ENCODE measurements at places on chromosomes 4 and X. TPM values are rescaled to one million over a fixed set of nuclear protein-coding genes. Genes with fewer than 3 reads are reported as not detected.

EVC2 gene
- total RNA-seq: 10.0 TPM

NCBP2L gene
- total RNA-seq: not detected

KCNE5 gene
- 0.81 TPM for total RNA-seq

PABPC1L2B gene
- total RNA-seq: not detected

WAS gene
- total RNA-seq: 5.5 TPM

POU3F4 gene
- not detected for total RNA-seq

GRCh38 chrX:30880058-30880457 lies 9.0 kb downstream of the TAB3 start:
- no peak for DNase-seq

DNA sequence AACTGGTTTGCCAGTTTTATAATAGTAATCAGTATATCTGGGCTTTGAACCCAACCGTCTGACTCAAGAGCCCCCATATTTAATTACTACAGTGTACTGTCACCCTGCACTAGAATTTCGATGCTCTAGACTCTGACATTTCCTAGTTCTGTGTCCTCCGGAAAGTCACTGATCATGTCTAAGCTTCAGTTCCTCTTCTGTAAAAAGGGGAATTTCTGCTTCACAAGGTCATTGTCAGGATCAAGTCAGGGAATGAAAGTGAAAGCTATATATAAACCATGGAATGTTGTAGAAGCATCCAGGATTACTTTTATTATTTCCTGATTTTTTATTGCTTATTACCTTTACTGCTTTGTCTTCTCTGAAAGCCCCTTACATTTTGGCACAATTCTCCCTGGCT lies 4.0 kb upstream of the KCNIP4 start:
- no peak for DNase-seq

DNA sequence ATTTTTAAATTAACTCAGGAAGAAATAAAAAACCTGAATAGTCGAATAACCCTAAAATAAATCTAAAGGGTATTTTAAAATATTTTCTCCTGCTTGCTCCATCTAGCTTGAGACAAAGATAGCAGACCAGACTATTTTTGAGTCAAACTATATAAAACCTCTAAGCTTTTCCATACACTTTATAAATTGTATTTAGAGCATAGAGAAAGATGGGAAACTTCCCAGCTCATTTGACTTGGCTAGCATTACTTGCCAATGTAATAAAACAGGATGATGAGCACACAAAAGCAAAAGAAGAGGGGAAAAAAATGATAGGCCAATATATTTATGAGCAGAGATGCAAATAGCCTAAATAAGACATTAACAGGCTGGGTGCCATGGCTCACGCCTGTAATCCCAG lies 117.1 kb downstream of the ANAPC4 start:
- no peak for DNase-seq

DNA sequence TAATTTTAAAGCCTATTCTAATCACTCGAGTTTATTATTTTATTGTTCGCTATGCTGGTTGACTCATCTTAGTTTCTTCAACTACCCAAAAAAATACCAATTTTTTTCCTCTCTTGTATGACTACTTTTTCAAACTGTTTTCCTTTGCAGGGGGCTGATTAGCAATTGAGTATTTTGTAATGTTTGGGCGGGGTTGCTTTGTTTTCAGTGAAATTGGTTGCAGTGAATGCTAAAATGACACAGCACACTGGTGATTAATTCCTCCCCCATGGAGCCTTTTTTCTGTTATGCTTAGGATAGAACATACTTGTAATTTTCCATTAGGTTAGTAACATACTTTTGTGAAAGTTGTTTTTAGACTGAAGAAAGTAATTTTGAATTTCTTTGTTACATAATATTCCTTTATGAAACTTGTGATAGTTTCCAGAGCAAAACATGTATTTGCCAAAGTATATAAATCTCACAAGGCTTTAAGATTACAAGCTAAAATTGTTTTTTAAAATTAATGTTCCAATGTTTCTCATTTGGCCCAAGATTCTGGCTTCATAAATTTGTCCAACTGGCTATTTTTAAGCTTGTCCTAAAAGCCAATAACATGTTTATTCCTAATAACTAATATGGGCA lies 120.4 kb downstream of the CHIC1 start:
- DNase-seq: no peak

DNA sequence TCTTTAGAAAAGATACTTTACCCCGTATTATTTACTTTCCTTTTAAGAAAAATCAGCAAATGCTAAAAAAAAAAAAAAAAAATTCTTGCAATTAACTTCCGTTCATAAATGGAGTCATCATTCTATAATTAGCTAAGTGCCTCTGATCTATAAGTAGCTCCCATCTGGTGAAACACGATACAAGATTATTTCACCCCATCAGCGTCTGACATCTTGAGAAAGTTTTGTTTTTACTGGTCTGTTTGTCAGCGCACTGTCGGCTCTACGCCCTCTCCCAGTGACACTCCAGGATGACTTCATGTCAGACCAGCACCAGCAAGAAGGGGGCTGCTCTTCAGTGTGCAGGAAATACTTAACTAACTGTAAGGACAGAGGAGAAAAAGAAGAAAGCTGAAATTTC lies 108.3 kb downstream of the AFAP1 start:
- DNase-seq: no peak

GRCh38 chr4:73679836-73680235 lies 59.6 kb upstream of the RASSF6 start:
- no peak for DNase-seq

DNA sequence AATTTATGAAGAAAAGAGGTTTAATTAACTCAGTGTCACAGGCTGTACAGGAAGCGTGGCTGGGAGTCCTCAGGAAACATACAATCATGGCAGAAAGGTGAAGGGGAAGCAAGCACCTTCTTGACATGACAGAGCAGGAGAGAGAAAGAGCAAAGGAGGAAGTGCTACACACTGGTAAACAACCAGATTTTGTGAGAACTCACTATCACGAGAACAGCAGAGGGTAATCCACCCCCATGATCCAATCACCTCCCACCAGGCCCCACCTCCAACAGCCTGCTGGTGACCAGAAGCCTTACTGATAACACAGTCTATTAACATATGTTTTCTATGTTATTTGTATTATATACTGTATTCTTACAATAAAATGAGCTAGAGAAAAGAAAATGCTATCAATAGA lies 254.8 kb downstream of the PCDH10 start:
- DNase-seq: no peak

- DNase-seq: no peak
Observed at GRCh38 chr4:173145131-173145530, 23.5 kb upstream of the GALNT7 start.

- DNase-seq: peak; percentile 83
Observed at GRCh38 chr4:40916880-40917279, 167.1 kb downstream of the NSUN7 start.

- DNase-seq: peak; percentile 58
Observed at GRCh38 chr4:36243355-36244256, 708 bp downstream of the ARAP2 start.

- DNase-seq: no peak
Observed at GRCh38 chr4:84962102-84962501, 4.4 kb downstream of the WDFY3 start.

DNA sequence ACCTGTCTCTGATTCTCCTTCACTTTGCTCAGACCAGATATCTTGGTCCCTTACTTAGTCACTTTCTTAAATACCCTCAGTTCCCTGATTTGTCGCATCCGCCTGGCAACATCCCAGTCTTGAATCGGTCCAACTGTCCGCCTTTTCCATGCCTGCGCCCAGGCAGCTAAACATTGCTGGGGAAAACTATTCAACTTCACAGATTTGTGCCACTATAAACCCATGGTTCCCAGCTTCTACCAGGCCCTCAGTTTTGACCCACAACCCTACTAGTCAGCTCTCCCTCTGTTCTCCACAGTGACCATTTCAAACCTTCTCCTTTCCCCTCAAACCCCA lies 451 bp upstream of the FGD1 start:
- no peak for DNase-seq

GRCh38 chr4:137881641-137882040 lies 349.3 kb upstream of the PCDH18 start:
- peak; percentile 18 for DNase-seq

- DNase-seq: peak; percentile 85
Observed at GRCh38 chrX:103356130-103356798, at the start of gene TCEAL9. TCEAL9 (plus strand) TSS chrX:103356506; CDS start chrX:103357685, 1,179 bp downstream.

All from testis (tissue), 5 donors.